ENCODE measurements at places on chromosomes 11 and 22. TPM values are rescaled to one million over a fixed set of nuclear protein-coding genes. Genes with fewer than 3 reads are reported as not detected.

Gene SHISA8
- total RNA-seq: 0.26 TPM

Gene P2RY6
- total RNA-seq: 0.96 TPM

Gene SAMM50
- total RNA-seq: 75.6 TPM

DNA sequence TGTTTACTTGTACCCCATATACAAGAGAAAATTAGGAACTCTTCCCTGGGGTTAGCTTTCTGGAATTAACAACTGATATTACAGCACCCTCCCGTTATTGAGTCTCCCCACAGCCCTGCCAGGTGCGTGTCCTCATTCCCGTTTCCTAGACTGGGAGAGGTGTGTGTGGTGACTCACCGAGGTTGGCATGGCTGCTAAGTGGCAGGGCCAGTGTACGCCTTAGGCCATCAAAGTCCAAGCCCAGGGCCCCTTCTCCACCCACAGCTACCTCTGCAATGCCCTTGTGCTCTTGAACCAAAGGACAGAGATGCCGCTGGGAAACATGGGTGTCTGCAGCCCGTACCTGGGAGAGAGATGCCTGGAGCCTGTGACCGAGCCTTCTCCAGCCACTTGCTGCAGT, 12.3 kb downstream of the IFT27 start:
- DNase-seq: no peak

DNA sequence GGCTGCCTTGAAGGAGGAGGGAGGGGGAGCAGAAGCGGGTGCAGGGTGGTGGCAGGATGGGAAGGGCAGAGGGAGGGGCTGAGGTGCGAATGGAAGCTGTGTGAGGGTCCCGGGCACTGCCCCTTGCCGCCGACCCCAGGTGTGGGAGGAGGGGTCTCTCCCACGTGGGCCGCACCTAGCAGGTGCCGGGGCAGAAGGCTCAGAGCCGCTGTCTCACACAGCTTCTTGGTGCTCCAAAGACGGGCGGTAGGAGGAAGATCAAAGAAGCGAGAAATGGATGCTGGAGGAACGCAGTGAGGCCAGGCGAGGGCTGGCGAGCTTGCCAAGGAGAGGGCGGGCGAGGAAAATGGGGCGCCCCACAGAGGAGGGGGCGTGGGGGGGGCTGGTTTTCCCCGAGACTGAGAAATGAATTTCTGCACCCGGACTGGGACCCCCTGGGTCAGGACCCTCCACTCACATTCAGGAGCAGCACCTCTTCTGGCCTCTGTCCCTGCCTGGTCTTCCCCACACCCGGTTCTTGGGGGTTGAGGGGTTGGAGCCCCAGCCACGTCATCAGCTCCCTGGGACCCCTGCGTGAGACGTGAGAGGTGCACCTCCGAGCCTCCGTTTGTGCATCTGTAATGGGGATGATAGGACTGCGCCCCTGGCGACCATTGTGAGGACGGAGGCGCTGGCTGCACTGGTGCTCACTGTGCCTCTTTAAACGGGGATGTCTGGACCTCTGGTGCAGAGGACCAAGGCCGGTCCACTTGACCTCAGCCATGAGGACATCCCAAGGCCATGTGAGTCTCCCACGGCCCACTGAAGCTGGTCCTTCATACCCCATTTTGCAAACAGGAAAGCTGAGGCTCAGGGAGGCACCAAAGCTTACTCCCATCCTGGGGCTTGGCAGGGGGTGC, 16.8 kb downstream of the LSP1 start:
- DNase-seq: peak; percentile 63

GRCh38 chr22:37545703-37546436, 14.4 kb upstream of the CDC42EP1 start:
- DNase-seq: peak; percentile 93

- DNase-seq: no peak
These were observed 177.3 kb downstream of the GUCY1A2 start for GRCh38 chr11:106840947-106841346.

- no peak for DNase-seq
These were observed 22.2 kb downstream of the RRAS2 start for GRCh38 chr11:14336507-14337503.

- DNase-seq: no peak
These were observed 1.8 kb downstream of the PRAME start for GRCh38 chr22:22556995-22557925.

- no peak for DNase-seq
These were observed 7.7 kb downstream of the LIPT2 start for GRCh38 chr11:74485868-74486267.

DNA sequence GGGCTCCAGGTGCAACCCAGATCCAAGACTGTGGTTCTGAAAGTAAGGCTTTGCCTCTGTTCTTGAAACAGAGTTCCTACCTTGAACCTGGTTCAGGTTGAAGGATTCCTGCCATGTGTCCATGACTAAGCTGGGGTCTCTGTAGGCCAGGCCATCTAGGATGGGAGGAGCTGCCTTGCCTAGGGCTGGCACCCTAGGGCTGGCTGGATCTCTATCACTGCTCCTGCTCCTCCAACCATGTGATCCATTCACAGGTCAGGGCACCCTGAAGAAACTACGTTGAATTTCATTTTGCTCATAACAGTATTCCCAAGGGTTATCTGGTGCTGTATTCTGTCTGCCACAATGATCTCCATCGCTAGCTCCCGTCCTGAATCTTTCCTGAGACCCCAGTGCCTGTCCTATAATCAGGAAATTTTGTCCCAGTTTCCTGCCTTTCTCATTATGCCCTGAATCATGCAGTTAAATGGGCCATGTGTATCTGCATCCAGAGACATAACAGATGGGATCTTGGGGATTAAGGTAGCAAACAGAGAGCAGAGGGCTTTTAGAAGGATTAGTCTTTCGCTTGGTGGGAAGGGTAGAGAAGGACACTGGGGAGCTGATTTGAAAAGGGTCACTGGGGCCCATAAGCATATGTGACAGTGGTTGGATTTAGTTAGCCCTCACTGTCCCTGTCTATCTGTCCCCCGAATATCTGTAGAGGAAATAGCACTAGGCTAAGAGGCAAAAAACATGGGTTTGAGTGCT, 98.2 kb upstream of the MTMR2 start:
- no peak for DNase-seq

GRCh38 chr22:29093030-29093429, 20.2 kb downstream of the KREMEN1 start:
- no peak for DNase-seq

DNA sequence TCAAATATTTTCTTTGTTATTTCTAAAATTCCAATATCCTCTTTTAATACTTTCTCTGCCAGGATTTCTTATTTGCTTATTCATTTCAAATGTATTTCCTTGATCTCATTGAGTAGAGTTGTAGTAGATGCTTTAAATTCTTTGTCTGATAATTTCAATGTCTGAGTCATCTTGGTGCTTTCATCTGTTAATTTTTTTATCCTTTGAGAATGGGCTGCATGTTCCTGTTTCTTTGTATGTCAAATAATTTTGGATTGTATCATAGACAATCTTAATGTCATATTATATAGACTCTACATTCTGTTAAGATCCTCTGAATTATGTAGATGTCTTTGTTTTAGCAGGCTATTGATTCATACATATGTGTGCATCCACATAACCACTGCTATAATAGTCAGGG, 57.5 kb downstream of the MYEOV start:
- DNase-seq: no peak

DNA sequence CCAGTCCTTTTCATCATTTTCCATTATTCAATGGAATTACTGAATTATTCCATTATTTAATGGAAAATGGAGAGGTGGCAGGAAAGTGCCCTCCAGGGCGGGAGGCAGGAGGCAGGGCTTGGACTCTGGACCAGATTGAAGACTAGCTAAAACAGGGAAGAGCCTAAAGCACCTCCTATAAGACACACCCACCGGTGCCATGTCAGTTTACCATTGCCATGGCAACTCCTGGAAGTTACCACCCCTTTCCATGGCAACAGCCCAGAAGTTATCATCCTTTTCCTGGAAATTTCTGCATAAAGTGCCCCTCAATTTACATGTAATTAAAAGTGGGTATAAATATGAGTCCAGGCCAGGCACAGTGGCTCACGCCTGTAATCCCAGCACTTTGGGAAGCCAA, 443.7 kb downstream of the TBC1D22A start:
- no peak for DNase-seq

GRCh38 chr22:25045159-25045558, 92.6 kb downstream of the KIAA1671 start:
- DNase-seq: no peak

DNA sequence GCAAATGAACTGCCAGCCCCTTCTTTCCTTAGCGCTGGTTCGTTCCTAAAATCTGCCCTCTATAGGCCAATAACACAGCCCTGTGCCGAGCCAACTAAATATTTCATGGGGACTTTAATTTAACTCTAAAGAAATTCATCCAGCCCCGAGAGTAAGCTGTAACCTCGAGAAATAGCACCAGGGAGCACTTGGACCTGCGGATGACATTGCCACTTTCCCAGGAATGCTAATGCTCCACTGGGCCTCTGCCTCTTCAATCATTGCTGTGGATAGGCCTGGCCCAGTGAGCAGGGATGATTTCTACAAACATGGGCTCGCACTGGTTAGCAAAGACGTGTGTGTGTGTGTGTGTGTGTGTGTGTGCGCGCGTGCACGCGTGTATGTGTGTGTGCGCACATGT, 95.3 kb upstream of the TBCEL start:
- no peak for DNase-seq

DNA sequence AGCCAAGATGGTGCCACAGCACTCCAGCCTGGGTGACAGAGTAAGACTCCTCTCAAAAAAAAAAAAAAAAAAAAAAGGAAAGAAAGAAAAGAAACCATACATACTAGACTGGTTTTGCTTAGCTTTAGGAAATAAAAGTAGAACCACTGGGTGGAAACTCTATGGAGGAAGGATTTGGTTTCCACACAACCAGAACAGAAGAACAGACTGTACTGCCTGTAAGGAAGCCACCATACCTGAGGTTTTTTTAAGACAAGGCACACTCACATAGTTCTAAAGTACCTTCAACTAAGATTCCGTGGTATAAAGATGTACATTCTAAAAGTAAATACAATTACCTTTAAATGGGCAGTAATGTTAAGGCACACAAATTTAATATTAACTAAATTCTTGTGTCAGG, 58.6 kb downstream of the NUP98 start:
- DNase-seq: no peak

DNA sequence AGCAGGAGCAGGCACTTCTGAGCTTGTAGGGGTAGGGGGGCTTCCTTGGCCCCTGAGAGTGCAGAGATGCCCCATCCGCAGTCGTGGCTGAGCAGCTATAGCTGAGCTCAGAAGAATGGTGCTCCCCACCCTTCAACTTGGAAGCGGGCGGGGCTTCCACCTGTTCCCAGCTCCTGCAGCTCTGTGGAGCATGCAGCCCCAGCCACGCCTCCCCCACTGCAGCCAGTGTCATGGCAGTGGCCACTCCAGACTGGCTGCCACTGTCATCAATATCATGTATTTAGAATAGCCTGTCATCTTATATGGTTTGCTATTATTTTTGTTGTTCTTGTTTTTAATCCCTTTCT, 213.1 kb downstream of the LRRC4C start:
- DNase-seq: no peak

DNA sequence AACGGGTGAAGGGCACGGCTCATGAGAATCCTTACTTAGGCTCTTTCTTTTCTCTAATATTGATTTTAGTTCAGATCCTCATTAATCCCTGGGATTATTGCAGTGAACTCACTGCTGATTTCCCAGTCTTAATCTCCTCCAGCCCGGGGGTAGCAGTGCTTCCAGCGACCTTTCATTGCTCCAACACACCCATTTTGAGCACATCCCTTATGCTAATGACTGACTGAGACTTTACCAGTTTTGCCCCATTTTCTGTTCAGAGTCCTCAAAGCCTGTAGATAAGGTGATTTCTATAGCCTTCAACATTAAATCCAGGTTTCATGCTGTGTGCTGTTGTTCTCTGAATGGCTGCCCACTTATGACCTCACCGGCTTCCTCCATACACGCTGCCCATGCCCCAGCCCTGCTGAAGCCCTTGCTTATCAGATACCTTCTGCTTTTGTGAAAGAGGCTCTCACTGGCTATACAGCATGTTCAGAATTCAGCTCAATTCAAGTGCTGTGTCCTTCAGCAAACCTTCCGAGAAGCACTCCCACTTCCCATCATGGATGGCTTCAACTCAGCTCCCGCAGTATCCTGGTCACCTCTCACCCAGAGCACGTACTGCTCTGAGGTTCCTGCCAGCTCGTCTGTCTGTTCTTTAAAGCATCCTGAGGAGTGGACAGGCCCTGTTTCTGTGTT, 49.0 kb downstream of the PPFIA1 start:
- no peak for DNase-seq

DNA sequence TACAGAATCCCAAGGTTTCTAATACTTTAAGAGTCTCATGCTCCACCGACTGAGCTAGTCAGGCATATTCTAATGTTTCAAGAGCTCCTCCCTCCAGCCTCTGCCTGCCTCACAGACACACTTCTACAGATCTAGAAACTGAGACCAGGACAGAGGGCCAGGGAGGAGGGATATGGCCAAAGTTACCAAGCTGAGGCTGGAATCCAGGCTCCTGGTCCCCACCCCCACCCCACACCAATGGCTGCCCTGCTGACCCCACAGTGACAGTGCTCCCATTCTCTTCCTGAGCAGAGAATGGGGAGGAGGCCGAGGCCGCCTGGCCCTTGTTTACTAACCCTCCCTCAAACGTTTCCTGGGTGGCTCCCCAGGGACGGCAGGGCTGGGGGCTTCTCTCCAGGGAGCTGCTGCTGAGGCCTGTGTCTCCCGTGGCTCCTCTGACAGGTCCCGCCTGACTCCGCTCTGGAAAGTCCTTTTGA, 2.2 kb downstream of the PLEKHB1 start:
- DNase-seq: no peak

DNA sequence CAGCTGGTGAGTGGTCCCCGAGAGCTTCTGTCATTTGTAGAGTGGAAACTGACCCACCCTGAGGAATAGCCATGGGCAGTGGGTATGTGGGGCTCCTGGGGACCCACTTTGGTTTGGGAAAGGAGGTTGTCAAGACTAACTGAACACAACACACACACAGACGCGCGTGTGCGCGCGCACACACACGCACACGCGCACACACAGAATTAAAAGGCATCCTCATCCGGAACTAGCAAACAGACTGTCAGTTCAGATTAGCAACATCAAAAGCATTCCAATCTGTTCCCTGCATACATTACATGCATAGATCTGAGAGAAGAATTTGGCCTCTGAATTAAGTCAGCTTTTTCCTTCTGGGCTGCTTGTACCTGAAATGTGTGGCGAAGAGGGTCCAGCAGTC, 284.7 kb downstream of the ST3GAL4 start:
- DNase-seq: no peak

DNA sequence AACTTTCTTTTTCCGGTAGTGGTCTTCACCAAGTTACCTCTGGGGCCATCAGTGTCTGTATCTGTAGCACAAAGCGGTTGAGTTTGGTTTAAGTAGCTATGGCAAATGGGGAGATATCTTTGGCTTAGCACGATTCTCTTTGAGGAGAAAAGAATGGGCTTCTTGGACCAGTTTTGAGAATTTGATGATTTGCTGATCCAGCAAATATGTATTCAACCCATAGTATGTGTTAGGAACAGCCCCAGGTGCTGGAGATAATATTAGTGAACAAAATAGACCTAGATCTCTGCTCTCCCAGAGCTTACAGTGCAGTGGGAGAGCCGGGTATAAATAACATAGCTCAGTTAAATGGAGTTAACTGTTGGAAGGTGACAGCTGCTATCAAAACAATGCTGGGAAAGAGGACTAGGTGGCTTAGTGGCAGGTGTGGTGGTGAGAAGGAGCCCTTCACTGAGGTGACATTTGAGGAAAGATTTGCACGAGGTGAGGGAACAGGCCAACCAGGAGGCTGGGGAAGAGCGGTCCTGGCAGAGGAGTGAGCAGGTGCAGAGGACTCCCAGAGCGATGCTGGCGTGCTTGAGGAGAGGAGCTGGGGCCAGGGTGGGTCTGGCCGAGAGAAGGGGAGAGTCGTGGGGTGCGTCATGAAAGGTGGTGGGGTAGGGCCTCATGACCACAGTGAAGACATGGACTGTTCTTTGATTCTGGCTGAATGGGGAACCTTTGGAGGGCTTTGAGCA, 5.0 kb downstream of the TBC1D22A start:
- no peak for DNase-seq

Data from psoas muscle (tissue), 8 donors.